ENCODE measurements at places on chromosomes 11 and 22.

GRCh38 chr11:112498701-112499100, 238.0 kb upstream of the PLET1 start:
- peak; percentile 8 for DNase-seq

DNA sequence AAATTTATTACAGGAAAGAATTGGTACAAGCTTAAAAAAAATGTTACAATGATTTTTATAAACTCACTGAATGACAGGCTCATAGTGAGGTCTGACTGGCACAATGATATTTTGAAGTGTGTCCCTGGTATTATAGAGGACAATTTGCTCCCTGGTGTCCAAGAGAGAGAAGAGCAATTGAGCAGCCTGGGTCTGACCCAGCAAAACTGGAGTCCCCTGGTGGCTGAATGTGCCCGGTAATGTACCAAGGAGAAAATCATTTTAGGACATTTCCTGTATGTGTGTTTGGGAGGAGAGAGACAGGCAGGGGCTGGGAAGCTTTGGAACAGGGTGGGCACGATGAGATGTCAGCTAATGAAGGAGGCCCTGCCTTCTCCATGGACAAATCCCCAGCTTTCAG, 125.3 kb downstream of the APOL5 start:
- DNase-seq, result peak; percentile 76

DNA sequence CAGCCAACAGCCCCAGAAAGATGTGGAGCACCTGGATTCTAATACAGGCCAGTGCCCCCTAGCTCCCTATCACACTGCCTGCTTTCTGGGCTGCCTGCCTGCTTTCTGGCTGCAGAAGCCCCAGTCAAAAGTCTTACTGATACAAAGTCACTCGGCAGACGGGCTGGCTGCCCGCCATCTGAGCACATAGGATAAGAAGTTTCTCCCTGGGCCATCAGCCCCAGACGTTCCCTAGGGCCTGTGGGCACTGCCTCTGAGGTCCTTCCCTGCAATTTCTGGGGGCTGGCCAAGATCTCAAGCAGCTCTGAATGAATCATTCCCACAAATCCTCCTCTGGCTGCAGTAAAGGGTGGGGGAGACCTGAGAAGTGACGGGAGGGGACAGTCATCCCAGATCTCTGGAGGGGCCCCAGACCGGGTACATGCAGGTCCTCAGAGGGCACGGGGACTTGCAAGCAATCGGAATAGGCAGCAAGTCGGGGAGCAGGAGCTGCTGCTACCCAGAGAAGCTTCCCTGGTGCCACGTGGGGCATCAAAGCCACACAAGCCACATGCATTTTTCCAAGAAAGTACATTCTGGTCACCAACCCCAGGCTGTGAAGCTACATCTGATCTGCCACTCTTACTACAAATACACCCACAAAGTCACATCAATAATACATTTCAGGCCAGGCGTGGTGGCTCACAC, 4.7 kb downstream of the TPST2 start:
- DNase-seq, result peak; percentile 93

DNA sequence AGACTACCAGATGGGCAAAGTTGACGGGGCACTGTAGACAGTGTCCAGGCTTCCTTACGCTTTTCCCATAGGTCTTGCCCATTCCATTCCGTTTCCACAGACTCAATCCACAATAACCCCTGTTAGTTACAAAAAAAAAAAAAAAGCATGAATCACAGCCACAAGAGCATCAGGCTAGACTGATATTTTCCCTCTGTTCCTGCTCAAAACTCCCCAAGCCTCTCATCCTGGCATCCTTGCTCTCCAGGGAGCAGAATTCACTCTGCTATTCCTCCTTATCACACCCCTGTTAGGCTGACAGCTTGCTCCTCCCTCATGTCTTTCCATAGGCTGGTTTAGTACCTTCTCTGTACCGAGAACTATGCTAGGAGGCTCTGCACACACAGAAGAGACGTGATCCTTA, 42.2 kb downstream of the TMEM123 start:
- DNase-seq, result peak; percentile 42

GRCh38 chr11:37497326-37497725, 899.3 kb upstream of the RAG2 start:
- no peak for DNase-seq

DNA sequence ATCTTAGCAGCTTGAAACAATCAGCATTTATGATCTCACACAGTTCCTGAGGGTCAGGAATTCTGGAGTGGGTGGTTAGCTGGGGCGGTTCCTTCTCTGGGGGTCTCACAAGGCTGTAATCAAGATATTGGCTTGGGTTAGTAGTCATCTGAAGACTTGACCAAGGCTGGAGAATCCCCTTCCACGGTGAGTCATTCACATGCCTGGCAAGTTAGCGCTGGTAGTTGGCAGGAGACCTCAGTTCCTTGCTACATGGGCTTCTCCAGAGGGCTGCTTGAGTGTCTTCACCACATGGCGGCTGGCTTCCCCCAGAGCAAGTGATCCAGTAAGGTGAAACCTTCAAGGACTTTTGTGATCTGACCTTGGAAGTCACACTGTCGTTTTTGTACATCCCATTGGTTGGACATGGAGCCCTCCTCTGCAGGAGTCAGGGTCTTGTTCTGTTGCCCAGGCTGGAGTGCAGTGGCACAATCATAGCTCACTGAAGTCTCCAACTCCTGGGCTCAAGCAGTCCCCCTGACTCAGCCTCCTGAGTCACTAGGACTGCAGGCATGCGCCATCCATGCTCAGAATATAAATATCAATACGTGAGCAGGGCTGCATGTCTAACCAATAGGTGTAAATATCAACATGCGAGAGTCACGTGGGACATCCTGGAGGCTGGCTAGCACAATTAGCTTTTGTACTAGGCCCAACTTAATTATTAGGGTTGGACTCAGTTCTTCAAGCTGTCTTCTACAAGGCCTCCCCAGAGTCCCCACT, 7.2 kb upstream of the NIPSNAP1 start:
- peak; percentile 95 for DNase-seq

GRCh38 chr11:134337051-134337450, 5.3 kb downstream of the GLB1L2 start:
- no peak for DNase-seq
